Retina (tissue), 1 donor: ENCODE measurements at places on chromosomes 2 and 18.

GRCh38 chr2:241563031-241563507 is 4.5 kb downstream of the BOK start:
- no peak for DNase-seq

DNA sequence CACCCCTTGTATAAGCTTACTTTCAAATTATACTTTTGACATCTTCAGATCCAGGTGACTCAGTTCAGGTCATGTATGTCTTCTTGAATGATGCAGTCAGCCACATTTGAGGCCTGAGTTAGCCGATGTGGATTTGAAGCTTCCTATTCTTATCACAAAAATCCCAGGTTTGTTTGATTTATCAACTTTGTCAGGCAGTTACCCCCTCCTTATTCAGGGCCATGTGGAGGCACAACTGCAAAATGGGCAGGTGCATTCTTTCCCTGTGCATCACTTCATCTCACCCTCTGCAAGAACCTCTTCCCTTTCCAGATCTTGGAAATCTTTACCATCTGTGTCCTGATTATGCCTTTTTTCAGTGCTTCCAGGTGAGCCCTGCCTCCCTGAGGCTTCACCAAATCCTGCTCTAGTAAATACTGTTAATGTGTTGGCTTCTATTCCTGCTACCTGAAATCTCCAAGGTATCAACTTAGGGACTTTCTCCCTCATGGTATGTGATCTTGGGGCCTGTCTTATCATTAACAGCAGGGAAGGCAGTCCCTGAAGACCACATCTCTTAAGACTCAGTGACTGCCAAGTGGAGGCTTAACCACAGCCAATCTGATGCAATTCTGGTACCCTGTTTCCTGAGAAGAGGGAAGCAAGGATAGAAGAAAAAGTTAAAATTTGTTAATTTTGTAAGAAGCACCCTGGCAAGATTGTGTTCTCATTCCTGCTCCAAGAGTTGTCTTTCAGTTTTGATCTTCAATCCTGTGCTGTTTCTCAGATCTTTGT is 9.4 kb upstream of the ARHGAP28 start:
- DNase-seq, result no peak

GRCh38 chr2:127655209-127656073 is 9.5 kb downstream of the GPR17 start:
- DNase-seq, result peak; percentile 74

GRCh38 chr2:69452687-69453086 is 15.5 kb upstream of the NFU1 start:
- no peak for DNase-seq

- DNase-seq, result no peak
Observed at GRCh38 chr2:9697909-9698308, 67.1 kb upstream of the YWHAQ start.

DNA sequence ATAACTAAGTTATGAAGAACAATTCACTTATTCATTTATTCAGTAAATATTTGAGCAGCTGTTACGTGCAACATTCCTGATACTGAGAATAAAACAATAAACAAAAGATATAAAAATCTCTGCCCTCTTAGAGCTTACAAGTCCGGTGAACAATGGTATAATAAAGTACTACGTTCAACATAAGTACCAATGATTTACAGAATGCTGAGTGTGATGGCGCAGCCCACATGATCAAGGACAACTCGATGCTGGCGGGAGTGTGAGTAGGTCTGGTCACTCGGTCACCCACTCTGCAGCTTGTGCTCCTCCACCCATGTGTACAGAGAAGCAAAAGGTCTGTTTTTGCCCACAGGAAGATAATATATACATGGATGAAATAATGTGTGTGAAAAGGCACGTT is 254.3 kb downstream of the BCL11A start:
- DNase-seq, result no peak

GRCh38 chr18:7878265-7879211 is 311.4 kb downstream of the PTPRM start:
- no peak for DNase-seq

DNA sequence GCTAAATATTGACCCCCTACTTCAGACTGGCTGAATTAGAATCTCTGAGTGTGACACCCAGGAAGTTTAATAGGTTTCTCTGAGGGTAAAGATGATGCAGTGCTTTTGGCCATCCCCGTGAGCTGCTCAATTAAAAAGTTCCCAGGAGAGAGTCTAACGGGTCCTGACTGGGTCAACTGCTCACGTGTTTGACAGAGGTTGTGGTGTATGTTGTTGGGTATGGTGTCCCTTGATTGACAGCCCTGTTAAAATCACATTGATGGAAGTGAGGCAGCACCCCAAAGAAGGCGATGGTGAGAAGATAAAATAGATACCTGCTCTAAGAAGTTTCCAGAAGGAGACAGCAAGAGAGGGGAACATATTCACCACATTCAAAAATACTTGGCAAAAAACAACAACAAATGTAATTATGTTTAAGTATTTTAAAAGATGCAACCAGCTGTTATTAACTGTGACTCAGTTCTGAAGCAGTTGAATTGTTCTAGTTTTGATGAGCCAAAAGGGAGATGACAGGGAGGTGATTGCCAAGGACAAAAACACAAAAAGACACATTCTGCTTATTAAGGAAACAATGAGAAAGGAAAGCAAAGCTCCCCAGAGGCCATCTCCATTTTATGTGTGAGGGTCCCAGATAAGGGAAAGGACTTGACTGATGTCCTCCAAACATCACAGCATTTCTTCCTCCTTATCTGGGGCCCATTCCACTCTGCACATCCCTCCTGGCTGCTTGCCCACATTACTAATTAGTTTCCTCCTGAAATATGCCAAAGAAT is 11.5 kb upstream of the GMCL1 start:
- DNase-seq, result peak; percentile 27

GRCh38 chr2:30234180-30234971 is 3.0 kb downstream of the LBH start:
- no peak for DNase-seq

GRCh38 chr2:128414946-128415778 is 96.5 kb upstream of the HS6ST1 start:
- DNase-seq, result no peak

- no peak for DNase-seq
Observed at GRCh38 chr18:34871435-34871834, 161.3 kb downstream of the DTNA start.

- no peak for DNase-seq
Observed at GRCh38 chr18:27412556-27412955, 227.4 kb upstream of the CHST9 start.

DNA sequence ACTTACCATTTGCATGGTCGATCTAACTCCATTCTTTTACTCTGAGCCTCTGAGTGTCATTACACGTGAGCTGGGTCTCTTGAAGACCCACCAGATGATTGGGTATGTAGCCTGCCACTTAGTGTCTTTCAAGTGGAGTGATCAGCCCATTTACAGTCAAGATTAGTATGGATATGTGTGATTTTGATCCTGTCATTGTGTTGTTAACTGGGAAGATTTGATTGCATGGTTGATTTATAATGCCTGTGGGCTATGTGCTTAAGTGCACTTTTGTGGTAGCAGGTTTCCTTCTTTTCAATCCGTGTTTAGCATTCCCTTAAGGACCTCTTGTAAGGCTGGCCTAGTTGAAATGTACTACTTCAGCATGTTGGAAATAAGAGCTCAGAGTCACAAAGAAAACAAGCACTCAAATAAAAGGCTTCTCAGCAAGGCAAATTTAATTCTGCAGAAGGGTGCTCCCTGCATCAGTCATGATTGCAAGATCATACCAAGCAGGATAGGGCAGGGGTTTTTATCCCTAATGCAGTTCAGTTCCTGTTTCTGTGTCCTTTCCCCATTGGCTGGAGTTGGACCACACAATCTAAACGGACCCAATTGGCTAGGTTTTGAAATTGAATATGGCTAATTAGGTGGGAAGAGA is 230.7 kb upstream of the SYT4 start:
- DNase-seq, result no peak

DNA sequence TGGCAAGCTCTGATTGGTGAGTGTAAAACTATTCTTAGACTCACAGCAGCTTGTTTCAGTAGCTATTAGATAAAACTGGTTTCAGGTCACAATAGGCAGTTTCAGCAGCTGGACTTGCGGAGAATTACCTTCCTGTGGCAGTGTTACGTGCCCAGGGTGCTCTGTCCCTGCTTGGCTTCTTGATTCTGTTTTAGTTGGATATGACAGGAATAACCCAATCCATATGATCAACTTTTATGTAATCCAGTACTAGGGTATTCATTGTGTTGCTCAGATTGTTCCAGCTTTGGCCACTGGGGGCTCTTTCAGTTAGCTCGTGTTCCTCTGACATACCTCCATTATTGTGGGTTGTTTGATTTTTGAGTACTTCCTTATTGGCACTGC is 43.1 kb downstream of the INPP4A start:
- no peak for DNase-seq

GRCh38 chr18:75183973-75184493 is 24.9 kb downstream of the PTGR3 start:
- DNase-seq, result no peak

DNA sequence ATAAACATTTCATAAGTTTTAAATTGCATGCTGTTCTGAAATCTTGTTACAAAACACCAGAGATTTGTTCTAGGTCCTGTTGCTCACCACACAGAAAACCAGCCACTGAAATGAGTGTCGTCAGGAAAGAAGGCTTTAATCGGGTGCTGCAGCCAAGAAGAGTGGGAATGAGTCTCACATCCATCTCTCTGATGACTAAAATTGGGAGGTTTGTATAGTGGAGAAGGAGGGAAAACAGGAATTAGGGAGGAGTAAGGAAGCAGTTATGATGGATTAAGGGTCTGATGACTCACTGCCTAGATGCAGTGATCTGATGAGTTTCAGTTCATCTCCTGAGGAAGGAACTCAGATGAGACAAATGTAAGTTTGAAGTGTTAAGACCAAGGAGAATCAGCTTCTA is 42.1 kb upstream of the GPR39 start:
- DNase-seq, result no peak

DNA sequence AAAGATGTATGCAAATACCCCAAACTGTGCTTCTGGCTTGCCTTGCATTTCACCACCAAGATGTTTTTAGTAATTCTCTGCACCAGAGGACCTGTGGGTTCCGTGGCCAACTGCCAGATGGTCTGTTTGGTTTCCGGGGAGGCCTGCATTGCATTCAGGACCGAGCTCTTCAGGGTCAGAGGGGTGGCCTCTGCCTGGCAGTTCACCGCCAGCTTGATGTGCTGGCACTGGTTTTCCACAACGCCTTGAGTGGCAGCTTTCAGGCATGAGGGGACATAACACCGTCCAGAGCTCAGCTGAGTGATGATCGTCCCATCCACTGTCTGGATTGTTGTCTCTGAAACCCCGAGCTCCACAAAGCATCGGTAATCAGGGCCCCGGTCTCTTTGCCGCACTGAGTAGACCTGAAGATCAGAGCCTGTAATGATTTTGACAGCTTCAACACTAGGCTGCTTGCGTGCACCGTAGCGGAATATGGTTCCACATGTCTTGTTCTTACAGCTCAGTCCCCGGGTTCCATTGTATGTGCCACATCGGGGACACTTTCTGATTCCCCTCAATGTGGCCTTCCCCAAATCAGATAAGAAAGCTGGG is 9.4 kb downstream of the C2orf42 start:
- DNase-seq, result no peak

- DNase-seq, result no peak
Observed at GRCh38 chr2:197894751-197895274, 90.4 kb downstream of the PLCL1 start.

DNA sequence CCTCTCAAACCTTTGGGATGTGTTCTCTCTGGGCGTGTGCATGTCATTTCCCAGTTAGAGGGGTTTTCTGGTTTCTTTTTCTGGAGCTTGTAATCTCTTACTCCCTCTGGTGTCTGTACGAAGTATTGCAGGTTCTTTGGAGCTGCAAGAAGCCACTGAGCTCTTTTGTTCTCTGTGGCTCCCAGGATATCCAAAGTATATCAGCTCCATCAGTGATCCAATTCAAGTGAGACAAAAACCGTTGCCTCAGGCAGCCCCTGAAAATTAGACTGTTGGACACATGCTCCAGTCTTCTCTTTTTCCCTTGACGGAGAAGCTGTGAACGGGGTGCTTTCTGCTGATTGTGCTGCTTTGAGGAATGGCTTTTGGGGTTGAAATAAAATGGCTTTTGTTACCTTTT is 59.0 kb upstream of the LDLRAD4 start:
- DNase-seq, result peak; percentile 65

- no peak for DNase-seq
Observed at GRCh38 chr2:226687641-226688253, 111.9 kb downstream of the IRS1 start.

DNA sequence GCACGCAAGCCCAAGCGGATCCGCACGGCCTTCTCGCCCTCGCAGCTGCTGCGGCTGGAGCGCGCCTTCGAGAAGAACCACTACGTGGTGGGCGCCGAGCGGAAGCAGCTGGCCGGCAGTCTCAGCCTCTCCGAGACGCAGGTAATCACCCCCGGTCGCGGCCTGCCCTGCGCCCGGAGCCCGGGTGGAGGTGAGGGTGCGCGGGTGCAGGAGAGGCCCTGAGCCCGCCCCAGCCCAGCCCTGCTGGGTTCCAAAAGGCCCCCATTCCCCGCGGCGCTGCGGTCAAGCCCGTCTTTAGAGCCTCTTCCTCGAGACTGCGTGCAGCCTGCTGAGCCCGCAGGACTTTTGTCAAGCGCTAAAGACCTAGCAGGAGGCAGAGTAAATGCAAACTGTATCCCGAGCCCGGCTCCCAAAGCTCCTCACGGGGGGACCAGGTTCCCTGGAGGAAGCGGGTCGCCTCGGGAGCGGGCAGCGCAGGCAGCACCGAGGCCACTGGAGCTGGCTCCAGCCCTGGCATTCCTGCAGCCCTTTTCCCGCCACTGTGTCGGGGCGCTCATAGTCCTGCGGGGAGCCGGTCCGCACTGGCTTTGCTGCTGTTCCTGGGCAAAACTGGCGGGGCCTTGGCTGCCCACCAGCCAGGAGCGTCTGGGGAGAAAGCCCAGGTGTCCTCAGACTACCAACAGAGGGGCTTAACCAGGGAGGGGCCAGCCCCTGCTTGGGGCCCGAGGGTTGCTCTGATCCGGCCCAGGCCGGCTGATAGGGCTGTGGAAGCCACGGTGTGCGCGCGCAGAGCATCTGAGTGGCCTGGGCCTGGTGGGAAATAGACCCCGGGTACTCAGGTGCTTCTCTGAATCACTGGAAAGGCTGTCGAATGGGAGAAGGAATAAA is 7.3 kb downstream of the EMX1 start:
- DNase-seq, result peak; percentile 75

- no peak for DNase-seq
Observed at GRCh38 chr2:135175177-135175576, 123.1 kb downstream of the RAB3GAP1 start.
